Activated T-cell treated with anti-CD3 and anti-CD28 coated beads for 1 hour (primary cell): ENCODE measurements at places on chromosomes 3 and 15.

GRCh38 chr15:77510066-77511057 is 89.7 kb downstream of the HMG20A start:
- no peak for DNase-seq

- DNase-seq: no peak
Measured at GRCh38 chr3:25587094-25587493, 77.6 kb downstream of the TOP2B start.

DNA sequence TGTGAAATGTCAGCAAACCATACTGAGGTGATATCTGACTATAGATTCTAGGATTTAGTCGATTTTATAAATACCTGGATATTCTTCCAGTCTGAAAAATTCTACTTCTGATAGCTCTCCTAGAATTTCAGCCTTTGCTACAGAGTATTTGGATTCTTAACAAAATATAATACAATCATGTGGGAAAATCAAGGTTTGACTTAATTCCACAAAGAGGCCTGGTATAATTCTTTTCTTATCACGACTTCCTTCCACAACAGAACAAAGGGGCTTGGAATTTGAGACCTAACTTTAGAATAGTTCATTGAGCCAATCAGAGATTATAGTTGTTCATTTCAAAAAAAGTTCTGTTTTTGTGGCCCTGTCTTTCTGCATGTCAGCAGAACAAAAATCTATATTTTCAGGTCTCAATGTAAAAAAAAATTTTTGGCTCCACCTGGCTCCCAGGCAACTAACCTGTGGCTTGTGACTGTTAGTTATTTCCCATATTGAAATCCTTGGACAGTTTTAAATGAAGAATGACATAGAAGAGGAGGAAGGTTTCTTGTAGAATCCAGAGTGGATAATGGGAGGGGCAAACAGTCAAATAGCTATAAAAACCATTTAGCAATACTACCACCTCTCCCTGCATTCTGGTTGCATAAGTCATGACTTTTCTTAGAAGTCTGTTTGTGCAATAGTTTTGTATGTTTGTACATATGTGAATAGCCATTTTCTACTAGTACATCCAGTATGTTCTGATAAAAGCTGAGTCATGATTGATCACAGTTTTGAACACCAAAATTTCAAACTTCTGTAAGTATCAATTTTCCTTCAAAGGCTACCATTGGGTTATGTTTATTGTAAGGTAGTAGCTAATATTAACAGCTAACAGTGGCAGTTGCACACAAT is 4.0 kb downstream of the TM4SF1 start:
- no peak for DNase-seq

DNA sequence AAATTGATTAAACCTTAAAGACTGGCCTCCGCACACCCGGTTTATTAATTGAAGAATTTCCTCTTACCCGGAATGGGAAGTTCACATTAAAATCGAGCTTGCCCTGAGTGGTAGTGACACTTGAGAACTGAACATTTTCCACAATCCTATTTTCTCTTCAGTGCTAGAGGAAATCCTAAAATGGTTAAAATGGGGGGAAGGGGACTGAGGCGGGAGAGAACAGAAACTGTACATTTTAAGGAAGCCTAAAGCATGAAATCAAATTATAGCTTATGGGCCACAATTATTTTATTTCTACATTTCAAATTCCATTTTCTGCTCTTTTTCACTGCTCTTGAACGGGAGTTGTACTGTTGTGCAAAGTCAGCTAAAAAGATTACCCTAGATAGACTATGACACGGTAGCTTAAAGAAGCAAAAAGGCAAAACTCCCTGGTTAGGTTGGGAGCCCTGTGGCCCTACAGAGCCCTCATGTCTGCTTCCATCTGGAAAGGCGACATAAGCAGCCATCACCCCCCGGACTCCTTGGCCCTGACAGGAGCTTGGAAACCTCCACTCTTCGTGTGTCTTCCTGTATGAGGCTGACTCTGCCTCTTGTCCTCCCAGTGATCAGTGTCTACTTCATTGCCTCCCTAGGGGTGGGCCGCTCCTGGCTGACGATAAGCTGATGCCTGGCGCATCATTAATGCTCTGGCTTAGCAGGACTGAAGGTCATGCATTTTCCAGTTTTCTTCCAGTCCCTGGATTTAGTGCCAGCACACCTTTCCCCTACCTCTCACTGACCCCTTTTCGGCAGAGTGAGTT is 79.3 kb downstream of the EEFSEC start:
- no peak for DNase-seq

DNA sequence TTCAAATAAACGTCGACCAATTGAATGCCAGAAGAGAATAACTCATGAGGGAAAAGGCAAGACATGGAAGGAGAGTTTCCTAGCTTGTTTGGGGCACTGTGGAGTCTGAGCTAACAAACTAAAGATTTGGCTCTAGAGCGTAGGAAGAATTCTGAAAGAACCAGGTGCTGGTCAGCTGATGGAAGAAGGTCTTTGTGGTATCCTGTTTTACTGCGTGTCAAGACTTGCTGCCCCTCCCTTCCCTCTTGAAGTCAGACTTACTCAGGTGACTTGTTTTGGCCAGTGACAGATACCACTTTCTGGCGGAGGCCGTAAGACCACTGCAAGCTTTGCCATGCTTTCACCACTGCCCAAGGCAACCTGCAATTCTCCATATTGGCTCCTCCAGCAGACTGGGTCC is 673 bp upstream of the HCLS1 start:
- DNase-seq: no peak
